ENCODE measurements at places on chromosomes 3 and 15. TPM values are rescaled to one million over a fixed set of nuclear protein-coding genes. Genes with fewer than 3 reads are reported as not detected.

GRCh38 chr3:122578069-122578740 is 755 bp downstream of the PARP15 start:
- no peak for DNase-seq

DNA sequence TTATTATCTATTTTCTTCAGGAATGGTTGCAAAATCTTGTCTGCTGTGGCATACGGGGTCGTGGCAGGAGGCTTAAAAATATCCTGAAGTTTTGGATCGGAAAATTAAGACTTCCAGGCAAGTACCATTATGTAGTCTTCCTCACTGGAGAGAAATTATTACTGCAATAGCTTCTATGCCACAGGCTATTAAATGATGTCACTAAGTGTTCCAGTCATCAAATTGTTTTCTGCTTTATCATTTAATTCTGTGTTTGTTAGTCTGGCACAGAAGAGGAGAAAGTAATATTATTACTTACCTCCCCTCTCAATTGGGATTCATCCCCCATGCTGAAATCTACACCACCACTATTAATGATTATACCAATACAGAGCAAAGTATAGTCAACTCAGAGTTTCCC is 378.2 kb upstream of the ALCAM start:
- DNase-seq = no peak

DNA sequence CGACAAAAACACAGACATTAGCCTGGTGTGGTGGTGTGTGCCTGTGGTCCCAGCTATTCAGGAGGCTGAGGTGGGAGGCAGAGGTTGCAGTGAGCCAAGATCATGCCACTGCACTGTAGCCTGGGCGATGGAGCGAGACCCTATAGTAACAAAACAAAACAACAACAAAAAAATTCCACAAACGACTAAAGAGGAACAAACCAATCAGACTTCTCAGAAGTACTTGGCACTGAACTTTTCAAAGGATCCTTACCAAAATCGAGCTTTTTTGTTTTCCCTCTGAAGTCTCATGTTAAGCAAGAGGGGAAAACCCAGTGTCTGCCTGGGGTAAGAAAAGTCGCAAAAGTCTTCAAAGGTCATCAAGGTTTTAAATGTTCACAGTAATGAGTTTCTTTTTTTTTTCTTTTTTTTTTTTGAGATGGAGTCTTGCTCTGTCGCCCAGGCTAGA is 30.1 kb upstream of the TFRC start:
- DNase-seq = no peak

DNA sequence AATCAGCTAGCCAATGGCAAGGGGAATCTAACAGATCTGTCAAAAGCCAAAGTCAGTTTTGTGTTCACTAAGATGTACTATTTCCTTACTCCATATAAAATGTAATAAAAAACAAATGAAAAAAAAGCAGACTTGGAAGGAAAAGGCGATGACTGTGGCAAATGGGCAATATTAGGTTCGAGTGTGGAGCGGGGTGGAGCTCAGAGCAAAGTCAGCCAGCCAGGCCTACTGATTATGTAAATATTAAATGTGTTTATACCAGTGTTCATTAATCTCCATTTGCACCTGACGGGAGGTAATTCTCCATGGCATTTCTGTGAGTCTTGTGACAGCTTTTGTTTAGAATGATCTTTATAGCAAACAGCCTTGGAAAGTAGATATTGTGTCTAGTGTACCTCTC is 96.2 kb upstream of the KCNMB2 start:
- no peak for DNase-seq

DNA sequence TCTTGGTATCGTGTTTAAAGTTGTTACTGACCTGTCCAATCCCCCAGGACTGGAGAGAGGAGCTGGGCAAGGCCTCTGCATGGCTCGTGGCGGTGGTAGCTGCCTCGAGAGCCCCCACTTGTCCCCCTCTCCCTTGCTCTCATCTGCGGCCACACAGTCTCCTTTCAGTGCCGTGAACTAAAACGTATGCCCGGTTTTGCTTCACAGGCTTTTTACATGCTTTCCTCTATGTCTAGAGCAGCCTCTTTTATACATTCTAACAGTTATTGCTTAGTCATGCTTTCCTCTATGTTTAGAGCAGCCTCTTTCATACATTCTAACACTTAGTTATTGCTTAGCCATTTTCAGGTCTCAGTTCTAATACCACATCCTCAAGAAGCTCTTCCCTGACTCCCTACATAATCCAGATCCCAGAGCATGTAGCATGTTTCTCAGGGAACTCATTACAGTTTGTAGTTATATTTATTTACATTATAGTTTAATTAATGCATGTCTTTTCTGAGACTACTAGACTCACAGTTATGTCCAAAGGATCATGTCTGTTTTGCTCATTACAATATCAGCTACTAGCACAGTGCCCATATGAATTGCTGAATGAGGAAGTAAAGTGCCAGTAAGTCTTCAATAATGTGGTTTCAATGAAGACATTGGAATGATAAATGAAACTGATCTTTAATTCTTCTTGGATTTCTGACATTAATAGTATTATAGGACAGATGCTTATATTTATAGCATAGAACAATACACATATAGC is 66.5 kb upstream of the TBL1XR1 start:
- no peak for DNase-seq

DNA sequence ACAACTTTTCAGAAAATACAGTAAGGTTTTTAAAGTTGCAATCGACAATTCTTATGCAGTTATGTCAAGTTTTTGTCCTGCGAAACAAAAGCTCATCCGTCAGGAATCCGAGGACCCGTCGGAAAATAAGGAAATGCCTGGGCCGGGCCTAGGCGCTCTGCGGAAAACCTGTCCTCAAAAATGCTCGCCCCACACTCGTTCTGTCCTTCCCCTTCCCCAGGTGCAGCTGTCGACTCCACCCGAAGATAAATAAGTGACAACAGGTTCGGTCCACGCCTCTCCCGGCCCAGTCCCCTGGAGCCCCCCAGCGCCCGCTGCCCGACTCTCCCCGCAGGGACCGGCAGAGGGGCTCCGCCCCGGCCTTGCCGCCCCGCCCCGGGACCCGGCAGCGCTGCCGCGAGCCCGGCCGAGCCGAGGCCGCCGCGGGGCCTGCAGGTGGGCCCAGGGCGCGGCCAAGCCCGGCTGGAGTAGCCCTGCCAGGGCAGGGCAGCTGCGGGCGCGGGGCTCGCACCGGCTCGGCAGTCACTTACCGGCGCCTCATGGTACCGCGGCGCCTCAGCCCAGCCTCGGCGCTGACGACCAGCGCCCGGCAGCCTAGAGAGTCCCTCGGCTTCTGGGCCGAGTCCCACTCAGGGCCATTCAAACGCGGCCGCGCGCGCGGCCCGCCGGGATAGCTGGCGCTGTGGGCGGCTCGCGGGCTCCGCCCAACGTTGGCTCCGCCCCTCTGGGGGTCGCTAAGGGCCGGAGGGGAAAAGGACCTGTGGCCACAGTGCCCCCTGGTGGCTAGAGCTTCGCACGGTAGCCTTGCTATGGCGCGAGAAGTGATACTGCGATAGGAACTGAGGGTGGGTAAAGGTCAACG is at the start of gene KATNBL1:
KATNBL1 (minus strand) TSS at position 676 of the 862 bp plus-strand sequence. CDS start 46,420 bp downstream, outside the sequence.
- peak; percentile 98 for DNase-seq

Gene MBNL1
- total RNA-seq = 447 TPM

Gene EPHB1
- total RNA-seq = 0.91 TPM

Gene ASB7
- 21.1 TPM for total RNA-seq

Gene BNC1
- total RNA-seq = not detected

Gene EPB42
- total RNA-seq = not detected
